ENCODE measurements at places on chromosomes 7 and 10.
A peak's percentile ranks its signal among the peaks of the same experiment; 100 is the strongest.

GRCh38 chr7:87027900-87028299 lies 31.6 kb downstream of the ELAPOR2 start:
- no peak for DNase-seq

- no peak for DNase-seq
Observed at GRCh38 chr7:1501487-1502270, 2.5 kb downstream of the INTS1 start.

DNA sequence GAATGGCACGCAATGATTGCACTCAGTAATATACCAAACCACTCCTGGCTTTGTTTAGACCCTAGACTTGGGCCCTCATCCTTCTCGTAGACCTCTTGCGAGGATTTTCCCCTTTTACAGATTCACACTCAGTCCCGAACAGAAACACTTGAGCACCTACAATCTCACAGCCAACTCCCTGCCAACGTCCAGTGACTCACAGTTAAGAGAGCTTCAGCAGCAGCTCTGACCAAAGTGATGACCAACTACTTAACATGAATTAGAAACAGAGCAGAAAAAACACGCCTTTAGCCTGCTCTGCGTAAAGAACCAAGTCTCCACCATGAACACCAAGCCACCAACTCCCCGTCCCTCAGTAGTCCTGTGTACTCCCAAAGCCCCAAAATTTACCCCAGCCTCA lies 2.2 kb downstream of the DNAJC30 start:
- no peak for DNase-seq

DNA sequence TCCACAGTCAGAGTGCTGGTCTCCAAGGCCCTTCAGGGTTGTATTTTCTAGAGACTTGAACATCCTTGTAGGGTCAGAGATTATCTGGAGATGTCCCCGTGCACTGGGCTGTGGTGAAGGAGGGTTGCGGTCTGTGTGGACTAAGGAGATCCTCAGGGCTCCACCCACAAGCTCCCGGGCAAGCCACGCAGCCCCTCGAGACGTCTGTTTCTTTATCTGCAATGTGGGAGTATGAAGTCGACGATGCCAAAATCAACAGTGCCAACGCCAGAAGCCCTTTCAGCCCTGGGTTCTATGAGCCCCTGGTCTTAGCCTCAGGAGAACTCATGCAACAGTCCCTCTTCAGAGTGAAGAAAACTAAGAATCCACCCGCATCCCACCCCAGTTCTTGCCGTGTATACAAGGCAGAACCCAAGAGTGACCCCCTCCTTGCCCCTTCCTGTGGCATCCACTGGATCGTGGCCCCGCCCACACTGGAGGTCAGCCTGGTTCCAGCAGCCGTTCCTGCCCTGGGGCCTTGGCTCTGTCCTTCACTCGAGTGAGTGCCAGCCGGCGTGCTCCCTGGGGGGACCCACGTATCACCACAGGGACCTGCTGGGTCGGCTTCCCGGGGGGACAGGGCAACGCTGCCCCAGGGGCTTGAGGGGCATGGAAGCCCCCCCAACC lies 6.0 kb upstream of the SHH start:
- DNase-seq: no peak

GRCh38 chr7:50502947-50503346 lies 52.8 kb upstream of the FIGNL1 start:
- DNase-seq: no peak

DNA sequence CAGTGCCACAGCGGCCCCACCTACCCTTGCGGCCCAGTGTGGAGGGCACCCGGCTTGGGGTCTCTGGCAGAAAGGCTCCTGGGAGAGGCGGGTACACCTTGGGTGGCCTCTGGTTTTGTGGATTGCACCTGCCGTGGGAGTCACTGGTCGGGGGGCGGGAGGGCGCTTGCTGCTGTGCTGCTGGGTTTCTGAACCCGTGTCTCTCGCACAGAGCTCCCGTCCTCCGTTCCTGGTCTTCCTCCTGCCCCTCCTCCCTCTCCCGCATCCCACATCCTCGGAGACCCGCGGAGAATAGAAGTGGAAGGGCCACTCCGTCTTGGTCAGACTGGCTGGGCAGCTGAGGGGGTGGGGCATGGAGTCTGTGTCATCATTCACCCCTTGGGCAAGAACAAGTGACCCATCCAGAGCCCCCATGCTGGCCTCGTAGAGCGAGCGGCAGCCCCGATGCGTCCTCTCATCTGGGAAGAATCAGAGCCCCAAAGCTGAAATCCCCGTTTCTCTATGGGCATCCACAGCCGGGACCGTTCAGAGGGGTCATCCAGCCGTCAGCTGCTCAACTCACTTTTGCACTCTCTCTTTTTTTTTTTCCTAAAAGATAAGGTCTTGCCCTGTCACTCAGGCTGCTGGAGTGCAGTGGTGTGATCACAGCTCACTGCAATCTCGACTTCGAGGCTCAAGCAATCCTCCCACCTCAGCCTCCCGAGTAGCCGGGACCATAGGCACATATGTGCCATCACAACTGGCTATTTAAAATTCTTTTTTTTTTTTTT lies 4.0 kb downstream of the MAFK start:
- DNase-seq: no peak

DNA sequence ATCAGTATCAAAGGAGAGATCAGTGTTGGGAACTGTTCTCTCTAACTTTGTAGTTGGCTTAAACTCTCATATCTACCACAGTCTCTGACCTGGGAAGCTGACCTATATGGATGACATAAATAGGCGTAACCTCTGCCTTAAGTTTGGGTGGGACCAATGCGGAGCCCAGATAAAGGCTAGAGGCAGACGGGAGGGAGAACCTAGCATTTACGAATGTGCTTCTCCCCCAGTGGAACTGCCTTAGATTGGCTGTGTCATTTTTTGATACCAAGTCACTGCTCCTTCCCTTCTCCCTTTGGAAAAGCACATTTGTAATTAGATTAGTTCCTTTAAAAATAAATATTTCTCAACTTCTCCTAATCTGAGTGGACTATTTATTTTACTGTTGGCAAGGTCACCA lies 23.7 kb upstream of the LRRN3 start:
- no peak for DNase-seq

DNA sequence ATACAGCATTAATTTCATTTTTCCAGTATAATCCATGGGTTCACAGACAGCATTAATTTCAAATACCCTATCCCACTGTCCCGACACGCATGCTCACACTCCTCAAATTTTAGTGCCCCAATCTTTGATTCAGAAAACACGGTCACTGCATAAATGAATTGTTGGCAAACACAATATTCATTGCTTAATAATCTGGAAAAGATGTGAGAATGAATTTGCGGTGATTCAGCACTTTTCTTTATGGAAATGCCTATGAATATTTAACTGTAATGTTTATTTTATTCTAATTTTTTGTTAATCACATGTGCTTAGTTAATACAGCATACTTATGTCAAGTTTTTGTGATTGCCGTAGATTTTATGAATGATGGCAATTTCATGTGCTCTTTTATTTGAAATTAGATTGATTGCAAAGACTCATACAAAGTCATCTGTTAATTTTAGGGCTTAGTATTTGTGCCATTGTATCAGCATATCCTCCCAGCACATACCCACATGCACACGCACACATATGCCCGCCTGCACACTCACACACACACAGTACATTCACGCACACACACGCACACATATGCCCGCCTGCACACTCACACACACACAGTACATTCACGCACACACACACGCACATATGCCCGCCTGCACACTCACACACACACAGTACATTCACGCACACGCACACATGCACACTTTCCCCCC lies 35.1 kb downstream of the MACROH2A2 start:
- DNase-seq: no peak

- no peak for DNase-seq
Observed at GRCh38 chr7:2530071-2530987, 10.8 kb downstream of the LFNG start.

- no peak for DNase-seq
Observed at GRCh38 chr7:130143334-130143732, 61.9 kb downstream of the TMEM209 start.

DNA sequence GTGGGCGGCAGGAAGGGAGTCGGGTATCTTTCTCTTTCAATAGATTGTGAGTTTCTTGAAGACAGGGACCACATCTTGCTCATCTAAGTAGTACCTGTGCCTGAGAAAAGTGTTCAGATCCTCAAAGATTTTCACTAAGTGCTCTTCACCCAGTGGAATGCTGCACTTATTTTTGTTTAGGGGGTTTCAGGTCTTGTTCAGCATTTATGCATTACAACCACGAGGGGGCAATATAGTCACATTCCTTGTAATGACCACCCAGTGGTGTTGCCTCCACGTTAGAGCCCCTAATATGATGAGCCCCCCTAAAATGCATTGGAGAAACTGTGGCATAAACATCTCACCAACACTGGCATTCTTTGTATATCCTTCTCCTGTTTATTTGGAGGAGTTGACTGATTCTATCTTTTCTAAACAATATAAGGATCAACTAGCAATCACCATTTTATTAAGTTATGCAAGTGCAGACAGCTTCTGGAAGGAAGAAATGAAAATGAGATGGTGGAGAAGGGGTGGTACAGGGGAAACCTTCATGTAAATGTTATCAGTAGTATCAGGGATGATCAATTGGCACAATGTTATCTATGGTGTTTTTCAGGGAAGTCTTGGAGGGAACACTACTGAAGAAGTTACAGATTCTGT lies 3.1 kb upstream of the PAPSS2 start:
- peak; percentile 33 for DNase-seq

GRCh38 chr7:103432712-103433111 lies 13.3 kb downstream of the SLC26A5 start:
- DNase-seq: no peak

DNA sequence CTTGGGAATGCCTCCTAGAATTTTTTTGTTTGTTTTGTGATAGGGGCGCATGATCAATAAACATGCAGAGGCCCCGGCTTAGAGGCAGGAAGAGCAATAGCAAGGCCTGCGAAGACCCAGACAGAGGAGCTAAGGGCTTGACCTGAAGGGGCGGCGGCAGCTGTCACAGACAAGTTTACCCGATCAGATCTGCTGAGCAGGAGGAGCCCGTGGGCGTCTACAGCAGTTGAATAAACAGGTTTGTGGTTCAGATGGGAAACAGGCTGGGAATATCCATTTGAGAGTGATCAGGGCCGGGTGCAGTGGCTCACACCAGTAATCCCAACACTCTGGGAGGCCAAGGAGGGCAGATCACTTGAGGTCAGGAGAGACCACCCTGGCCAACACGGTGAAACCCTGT lies 126.0 kb upstream of the CALN1 start:
- DNase-seq: no peak

DNA sequence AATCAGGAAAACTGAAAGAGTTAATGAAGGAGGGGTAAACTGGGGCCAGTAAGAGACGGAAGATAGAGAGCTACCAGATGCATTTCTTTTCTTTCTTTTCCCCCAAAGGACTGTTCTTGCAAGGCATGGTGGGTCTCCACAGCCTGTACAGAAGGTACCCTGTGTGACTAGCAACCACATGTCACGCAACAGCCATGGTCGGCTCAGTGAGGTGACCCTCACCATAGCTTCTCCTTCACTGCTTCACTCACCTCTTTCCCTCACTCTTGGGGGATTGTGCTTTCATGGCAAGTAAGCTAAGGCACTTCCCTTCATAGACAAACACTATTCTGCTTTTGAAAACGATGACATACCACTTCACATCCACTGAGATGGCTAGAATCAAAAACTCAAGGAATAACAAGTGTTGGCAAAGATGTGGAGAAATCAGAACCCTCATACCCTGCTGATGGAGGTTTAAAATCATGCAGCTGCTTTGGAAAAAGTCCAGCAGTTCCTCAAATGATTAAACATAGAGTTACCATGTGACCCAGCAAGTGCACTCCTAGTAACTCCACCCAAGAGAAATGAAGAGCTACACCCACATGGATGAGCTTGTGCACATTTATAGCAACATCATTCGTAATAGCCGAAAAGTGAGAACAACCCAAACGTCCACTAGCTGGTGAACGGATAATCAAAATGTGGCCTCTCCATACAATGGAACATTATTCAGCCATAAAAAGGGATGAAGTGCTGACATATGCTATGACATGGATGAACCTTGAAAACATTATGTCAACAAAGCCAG lies 3.8 kb upstream of the INSIG1 start:
- DNase-seq: no peak

DNA sequence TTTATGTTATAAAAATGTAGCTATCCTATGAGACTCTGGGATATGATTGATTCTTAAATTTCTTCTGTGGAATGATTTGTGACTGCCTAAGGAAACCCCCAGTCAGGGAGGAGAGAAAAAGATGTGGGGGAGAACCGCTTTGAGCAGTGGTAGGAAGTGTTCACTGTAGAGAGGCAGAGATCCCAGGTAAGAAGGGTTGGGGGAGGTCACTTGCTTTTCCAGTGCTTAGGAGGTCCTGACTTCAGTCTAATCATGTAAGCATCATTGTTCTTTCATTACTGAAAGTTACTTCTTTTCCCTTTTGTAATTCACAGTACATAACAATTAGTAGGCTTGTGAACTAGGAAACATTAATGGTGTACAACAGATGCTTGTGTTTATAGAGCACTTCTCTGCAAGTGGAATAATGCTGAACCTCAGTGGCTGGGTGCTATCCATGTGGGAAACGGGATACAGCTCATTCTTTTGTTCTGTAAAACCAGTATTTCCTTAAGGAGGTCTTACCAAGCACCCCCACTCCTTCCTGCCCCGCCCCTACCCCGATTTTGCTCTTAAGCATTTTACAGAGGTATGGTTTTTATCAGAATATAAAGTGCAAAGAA lies 165.4 kb downstream of the ST7 start:
- DNase-seq: no peak

GRCh38 chr10:119520283-119520682 lies 22.2 kb downstream of the RGS10 start:
- no peak for DNase-seq

DNA sequence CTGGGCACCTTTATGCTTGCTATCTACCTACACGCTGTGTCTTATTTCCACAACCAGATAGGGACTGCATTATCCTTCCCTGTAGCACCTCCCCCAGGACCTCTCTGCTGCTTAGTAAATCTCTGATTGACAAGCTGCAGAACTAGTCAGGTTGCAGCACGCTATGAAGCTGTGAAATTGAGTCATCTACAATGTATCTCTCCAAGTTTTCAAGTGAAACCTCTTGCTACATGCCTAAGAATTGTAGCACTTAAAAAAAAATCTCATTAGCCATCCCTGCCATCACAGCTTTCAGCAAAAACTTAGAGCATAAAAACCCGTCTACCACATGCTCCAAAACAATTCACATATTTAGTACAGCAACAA lies 69.7 kb upstream of the FGFR2 start:
- DNase-seq: no peak

- DNase-seq: no peak
Observed at GRCh38 chr7:27151341-27151930, 947 bp downstream of the HOXA3 start.

DNA sequence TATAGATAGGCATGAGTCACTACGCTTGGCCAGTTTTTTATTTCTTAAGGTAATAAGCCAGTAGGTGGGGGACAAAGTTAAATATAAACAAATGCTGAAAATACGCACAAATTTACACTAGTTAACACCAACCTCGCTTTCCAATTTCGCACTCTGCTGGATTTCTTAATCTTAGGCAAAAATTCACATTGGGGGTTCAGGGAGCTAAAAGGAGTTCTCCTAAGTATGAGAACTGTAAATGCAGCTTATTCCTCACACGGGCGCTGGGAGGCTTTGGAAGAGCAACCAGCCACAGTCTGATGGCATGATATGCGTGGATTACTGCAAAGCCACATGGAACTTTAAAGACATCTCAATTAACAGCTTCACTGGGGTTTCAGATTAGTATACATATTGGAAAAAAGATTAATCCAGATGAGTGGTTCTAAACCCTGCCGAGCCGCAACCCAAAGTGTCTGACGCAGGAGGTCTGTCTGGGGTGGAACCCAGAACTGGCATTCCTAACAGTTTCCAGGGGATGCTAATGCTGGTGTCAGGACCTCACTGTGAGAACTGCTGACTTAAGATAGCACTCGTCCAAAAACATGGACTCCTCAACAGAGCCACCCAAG lies 16.2 kb downstream of the TNS3 start:
- no peak for DNase-seq

- DNase-seq: no peak
Observed at GRCh38 chr10:46222364-46222935, 64.3 kb upstream of the ANTXRL start.
